ENCODE measurements at places on chromosomes 1 and 21.

GRCh38 chr1:17201201-17202021, 3.5 kb upstream of the PADI1 start:
- DNase-seq, result no peak

- DNase-seq, result no peak
These were observed 5.1 kb upstream of the NES start for GRCh38 chr1:156682166-156682890.

DNA sequence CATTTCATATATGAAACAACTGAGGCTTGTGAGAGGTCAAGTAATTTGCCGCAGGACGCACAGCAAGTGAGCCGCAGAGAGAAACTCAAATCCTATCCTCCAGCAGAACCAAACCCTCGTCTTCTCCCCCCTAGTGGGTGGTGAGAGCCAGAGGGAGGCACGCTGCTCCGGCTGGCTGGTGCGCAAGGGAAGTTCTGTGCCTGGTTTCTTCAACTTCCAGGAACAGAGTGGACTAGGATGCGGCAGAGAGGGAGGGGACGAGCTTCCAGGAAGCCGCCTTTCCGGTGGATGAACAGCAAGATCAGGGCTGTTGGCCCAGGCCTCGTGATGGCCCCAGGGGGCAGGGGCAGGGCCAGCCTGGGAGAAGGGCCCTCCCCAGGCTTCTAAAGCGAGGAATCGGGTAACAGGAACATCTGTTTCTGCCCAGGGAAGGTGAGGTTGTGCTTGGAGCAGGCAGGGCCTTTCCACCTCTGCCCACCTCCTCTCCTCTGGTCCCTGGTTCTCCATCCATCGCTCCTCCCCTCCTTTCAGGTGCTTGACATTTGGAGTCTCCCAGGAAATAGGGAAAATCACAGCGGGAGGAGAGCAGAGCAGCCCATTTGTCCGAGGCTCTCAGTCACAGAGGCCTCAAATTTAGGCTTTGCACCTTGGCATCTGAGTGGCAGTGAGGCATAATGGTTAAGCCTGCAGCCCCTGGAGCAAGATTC, 16.8 kb upstream of the PDIK1L start:
- no peak for DNase-seq

DNA sequence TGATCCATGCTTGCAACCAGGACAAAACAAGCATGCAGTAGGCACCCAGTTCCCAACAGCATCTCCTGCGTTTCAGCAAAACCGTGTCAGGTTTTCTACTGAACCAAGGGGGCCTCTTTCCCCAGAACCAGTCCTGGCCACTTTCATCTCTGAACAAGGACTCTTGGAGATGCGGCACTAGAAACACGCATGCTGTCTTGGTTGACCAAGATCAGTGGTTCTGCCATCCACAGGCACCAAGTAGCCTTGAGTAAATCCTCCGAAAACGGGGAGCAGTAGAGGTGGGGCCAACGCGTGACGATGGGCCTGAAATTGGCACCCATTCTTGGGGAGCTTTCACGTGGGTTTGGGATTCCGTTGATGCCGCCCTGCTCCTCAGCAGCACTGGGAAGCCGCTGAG, 62.5 kb upstream of the AJAP1 start:
- no peak for DNase-seq

GRCh38 chr1:10634428-10635084, 159.8 kb downstream of the PEX14 start:
- DNase-seq, result no peak

DNA sequence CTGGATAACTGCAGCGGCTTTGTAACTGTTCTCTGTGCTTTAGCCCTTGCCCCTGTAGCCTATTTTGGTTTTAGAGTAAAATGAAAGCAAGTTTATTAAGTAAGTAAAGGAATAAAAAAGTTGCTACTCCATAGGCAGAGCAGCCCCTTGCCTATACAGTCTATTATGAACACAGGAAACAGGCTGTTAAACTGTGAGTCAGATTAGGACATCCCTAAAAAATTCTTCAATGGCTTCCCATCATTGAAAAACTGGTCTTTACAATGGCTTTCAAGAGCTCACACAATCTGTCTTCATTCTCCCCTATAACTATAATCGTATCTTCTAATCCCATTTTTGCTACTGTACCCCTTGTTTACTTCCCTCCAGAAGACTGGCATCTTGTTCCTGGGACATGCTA, 43.0 kb downstream of the ATG4C start:
- DNase-seq, result no peak

DNA sequence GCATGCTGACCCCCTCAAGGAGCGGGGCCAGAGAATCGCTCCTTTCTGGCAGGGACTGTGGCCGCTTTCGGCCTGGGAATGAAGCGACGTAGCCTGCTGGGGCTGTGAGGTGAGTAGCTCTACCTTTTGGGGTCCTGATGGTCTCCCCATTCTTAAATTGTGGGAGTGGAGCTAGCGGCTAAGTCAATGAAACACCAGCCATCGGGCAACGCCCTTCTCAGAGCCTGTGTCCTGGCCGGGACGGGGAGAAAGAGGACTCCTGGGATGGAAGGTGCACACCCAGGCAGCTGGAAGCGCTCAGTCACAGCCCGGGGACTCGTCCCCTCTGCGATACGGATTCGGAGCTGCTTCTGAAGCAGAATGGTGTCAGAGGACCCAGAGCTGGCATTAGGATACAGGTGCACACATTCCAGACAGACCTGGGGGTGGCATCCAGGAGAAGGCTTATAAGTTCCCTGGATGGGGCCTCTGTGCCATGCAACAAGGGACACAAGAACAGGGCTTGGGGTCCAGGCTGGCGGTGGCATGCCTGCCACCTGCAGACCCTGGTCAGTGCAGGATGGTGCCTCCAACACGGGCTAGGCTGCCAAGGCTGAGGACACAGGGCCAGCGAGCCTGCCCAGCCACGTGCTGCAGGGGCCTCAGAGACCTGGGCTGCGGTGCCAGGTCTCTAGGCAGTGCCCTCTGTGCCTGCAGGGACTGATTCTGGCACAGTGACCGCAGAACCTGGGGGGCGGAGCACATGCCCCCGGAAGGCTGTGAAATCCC, 945 bp upstream of the WNT9A start:
- no peak for DNase-seq

Data from stimulated activated CD4-positive, alpha-beta T cell treated with anti-CD3 and anti-CD28 coated beads, TNF-alpha, amount 100 ng/mL, for 24 hours (primary cell).